Naive thymus-derived CD4-positive, alpha-beta T cell (primary cell): ENCODE measurements at places on chromosomes 7 and 10.

DNA sequence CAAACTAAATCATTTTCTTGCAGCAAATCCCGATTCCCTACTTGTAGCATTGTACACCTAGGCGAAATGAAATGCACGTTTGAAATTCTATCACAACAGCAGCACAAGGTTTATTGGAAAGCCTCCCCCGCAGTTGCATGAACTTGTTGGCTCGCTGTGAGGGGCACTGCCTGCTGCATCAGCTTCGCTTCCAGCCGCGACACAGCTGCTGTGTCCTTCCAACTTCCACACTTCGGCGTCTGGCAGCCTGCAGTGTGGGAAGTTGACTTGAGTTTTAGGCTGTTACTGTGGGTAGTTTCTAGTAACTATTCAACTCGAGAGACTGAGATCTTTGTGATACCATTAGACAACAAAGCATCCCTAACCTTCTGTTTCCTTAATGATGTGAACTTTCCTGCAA is 315.8 kb upstream of the TPK1 start:
- H3K27me3 ChIP-seq: no peaks in the 10 kb centered on the region
- no peak for DNase-seq
- H3K4me3 ChIP-seq: no peak overlapping the region
- no peaks in the 10 kb centered on the region for H3K4me1 ChIP-seq

GRCh38 chr7:1028044-1028770 is 16.1 kb upstream of the GPR146 start:
- peak overlapping the region; percentile 64 for H3K4me3 ChIP-seq
- peaks cover 20% of the 10 kb centered on the region for H3K4me1 ChIP-seq
- H3K27ac ChIP-seq: peak overlapping the region; percentile 80
- H3K27me3 ChIP-seq: no peaks in the 10 kb centered on the region

GRCh38 chr7:117796889-117797288 is 76.4 kb downstream of the CTTNBP2 start:
- H3K36me3 ChIP-seq: no peaks in the 10 kb centered on the region
- DNase-seq: no peak
- H3K27ac ChIP-seq: no peak overlapping the region
- no peaks in the 10 kb centered on the region for H3K4me1 ChIP-seq
- no peak overlapping the region for H3K4me3 ChIP-seq

DNA sequence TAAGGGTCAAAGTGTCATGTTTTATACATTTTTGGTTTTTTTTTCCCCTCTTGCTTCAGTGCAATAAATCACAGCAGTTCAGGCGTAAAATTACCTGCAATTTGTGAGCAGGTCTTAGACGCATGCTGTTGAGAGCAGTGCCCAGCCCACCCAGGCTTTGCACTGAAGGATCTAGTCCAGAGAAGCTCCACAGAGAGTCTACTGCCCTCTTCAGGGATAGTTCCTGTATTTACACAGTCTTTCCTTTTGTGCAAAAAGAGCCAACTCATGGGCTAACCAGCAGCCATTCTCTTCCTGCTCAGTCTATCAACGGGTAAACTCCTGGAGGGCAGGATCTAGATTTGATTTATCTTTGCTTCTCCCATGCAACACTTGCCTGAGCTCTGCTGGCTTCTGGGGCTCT is 82.2 kb upstream of the NAMPT start:
- no peak overlapping the region for H3K4me3 ChIP-seq
- H3K27me3 ChIP-seq: no peaks in the 10 kb centered on the region
- DNase-seq: no peak
- no peak overlapping the region for H3K27ac ChIP-seq
- H3K36me3 ChIP-seq: no peaks in the 10 kb centered on the region
- no peaks in the 10 kb centered on the region for H3K4me1 ChIP-seq
